MCF 10A (cell line): ENCODE measurements at places on chromosomes 7 and 10. TPM values are rescaled to one million over a fixed set of nuclear protein-coding genes. Genes with fewer than 3 reads are reported as not detected.

DNA sequence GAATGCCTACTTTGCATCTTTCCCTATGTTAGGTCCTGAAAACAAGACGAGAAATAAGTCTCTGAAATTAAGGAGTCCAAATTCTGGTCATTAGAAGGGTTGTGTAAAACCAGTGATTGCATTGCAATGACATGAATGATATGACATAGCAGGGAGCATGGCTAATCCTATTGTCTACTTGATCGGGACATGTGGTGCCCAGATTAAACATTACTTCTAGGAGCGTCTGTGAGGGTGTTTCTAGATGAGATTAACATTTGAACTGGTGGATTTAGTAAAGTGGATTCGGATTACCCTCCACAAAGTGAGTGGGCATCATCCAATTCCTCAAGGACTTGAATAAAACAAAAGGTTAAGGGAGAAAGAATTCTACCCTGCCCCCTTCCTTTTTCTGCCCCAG, 434.9 kb upstream of the KLF6 start:
- H3K27ac ChIP-seq = no peak overlapping the region
- H3K4me3 ChIP-seq = no peak overlapping the region
- H3K4me1 ChIP-seq = no peaks in the 10 kb centered on the region

ATP6V0A4 gene
- 0.40 and 0.64 TPM in 2 replicates for total RNA-seq

DNA sequence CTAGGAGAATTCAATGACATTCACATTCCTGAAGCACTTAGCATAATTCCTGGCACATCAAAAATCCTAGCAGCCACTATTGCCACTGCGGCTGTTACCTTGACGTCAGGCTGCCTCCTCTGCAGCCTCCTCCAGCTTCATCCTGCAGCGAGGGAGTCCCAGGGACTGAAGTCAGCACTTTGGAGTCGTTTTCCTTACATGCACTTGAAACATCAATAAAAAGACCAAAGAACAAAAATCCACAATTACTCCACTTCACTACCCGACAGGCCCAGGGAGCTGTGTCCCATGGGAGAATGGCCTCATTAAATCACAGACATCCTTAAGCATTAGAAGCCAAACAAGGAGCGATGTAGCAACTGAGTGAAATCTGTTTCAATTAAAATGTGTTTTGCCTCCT, 48.6 kb upstream of the NANOS1 start:
- no peak overlapping the region for H3K4me3 ChIP-seq
- no peaks in the 10 kb centered on the region for H3K4me1 ChIP-seq
- DNase-seq = no peak
- no peaks in the 10 kb centered on the region for H3K36me3 ChIP-seq
- no peaks in the 10 kb centered on the region for H3K27me3 ChIP-seq
- no peak overlapping the region for H3K27ac ChIP-seq

- no peaks in the 10 kb centered on the region for H3K36me3 ChIP-seq
- no peak overlapping the region for H3K27ac ChIP-seq
- DNase-seq = no peak
- H3K4me3 ChIP-seq = no peak overlapping the region
Measured at GRCh38 chr10:111379534-111380187, 302.8 kb downstream of the ADRA2A start.

ACTL6B gene
- not detected in 2 replicates for total RNA-seq

DNA sequence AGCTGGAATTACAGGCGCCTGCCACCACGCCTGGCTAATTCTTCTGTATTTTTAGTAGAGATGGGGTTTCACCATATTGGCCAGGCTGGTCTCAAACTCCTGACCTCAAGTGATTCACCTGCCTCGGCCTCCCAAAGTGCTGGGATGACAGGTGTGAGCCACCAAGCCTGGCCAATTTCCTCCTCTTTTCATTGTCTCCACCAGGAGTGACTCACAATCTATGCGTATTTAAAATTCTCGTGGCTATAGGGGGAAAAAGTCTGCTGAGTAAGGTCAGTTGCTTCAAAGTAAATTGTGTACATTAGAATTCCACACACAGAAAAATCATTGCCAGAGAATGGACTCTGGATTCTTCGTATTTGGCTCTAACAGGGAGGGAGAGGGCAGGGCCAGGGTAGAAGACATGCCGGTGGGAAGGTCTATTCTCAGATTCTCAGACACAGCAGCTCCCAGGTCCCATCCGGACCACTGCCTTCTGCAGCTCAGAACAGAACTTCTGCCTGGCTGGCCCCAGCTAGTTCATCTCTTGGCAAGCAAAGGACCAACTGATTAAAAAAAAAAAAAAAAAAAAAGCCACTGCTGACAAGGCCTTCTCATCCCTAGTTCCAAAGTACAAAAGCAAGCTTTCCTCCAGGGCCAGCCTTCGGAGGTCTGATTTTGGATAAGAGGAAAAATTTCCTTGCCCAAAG, 22.2 kb downstream of the PSPH start:
- H3K27me3 ChIP-seq = no peaks in the 10 kb centered on the region
- peaks cover 14% of the 10 kb centered on the region for H3K4me1 ChIP-seq
- H3K36me3 ChIP-seq = peaks cover 83% of the 10 kb centered on the region
- no peak overlapping the region for H3K27ac ChIP-seq
- no peak for DNase-seq
- H3K4me3 ChIP-seq = no peak overlapping the region

GRCh38 chr7:105256761-105257231, 131.9 kb downstream of the SRPK2 start:
- no peak for DNase-seq
- H3K4me3 ChIP-seq = no peak overlapping the region
- H3K4me1 ChIP-seq = peaks cover 24% of the 10 kb centered on the region

ITGA8 gene
- not detected in 2 replicates for total RNA-seq

- H3K4me1 ChIP-seq = peaks cover 5% of the 10 kb centered on the region
- DNase-seq = peak; percentile 60
- H3K4me3 ChIP-seq = no peak overlapping the region
- H3K36me3 ChIP-seq = no peaks in the 10 kb centered on the region
- H3K27ac ChIP-seq = peak overlapping the region; percentile 35
- no peaks in the 10 kb centered on the region for H3K27me3 ChIP-seq
Measured at GRCh38 chr7:144824360-144824759, 11.5 kb downstream of the TPK1 start.

DNA sequence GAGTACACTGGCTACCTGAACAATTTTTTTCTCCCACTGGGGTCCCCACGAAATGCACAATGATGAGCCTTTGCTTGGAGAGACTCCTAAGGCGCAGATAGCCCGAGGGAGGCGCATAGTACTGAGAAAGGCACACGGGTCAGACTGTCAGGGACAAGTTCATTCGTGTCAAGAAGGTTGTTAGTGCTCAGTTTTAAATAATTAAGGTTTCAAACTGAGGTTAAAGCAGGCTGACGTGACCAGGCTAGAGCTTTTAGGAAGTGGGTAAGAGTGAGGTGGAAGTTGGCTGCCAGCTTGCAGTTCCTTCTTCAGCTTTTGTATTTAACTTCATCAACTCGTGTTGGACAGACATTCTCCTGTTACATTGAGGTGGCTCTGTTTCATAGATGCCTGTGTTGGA, 31.6 kb downstream of the RBM33 start:
- no peaks in the 10 kb centered on the region for H3K27me3 ChIP-seq
- no peak for DNase-seq
- peaks cover 3% of the 10 kb centered on the region for H3K4me1 ChIP-seq
- H3K27ac ChIP-seq = no peak overlapping the region
- H3K4me3 ChIP-seq = no peak overlapping the region
- H3K36me3 ChIP-seq = peaks cover 56% of the 10 kb centered on the region

LIPM gene
- not detected in 2 replicates for total RNA-seq

GRID2IP gene
- total RNA-seq = not detected in 2 replicates

DNA sequence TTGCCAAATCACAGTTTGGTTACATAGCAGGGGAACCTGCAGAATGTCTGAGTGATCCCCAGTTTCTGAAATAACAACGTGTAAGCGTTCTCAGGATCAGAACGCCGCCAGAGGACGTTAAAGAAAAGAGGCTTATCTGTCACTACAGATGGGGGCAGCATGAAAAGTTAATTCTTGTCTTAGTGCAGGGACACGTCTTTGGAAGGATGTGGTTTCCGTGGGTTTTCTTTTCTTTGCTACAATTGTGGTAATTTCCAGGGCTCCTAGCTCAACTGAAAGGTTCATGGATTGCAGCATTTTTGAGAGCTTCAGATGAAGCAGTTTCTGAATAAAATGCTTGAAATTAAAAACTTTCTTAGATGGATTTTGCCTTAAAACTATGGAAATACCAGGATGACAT, 106.6 kb downstream of the PRKCQ start:
- no peak overlapping the region for H3K4me3 ChIP-seq
- H3K4me1 ChIP-seq = peaks cover 6% of the 10 kb centered on the region
- H3K27ac ChIP-seq = no peak overlapping the region
- H3K27me3 ChIP-seq = no peaks in the 10 kb centered on the region

GRCh38 chr10:17144757-17145156, 15.1 kb upstream of the CUBN start:
- peak; percentile 1 for DNase-seq
- no peaks in the 10 kb centered on the region for H3K36me3 ChIP-seq
- H3K27me3 ChIP-seq = no peaks in the 10 kb centered on the region
- no peak overlapping the region for H3K27ac ChIP-seq
- no peak overlapping the region for H3K4me3 ChIP-seq

ADRB1 gene
- total RNA-seq = 0.28 and 0.56 TPM in 2 replicates

- H3K36me3 ChIP-seq = no peaks in the 10 kb centered on the region
- H3K27ac ChIP-seq = no peak overlapping the region
- no peak overlapping the region for H3K4me3 ChIP-seq
- no peaks in the 10 kb centered on the region for H3K4me1 ChIP-seq
- DNase-seq = no peak
- no peaks in the 10 kb centered on the region for H3K27me3 ChIP-seq
Measured at GRCh38 chr10:102962951-102963755, 45.1 kb downstream of the CNNM2 start.

- no peak overlapping the region for H3K4me3 ChIP-seq
- H3K4me1 ChIP-seq = peaks cover 8% of the 10 kb centered on the region
- peak overlapping the region; percentile 16 for H3K27ac ChIP-seq
Measured at GRCh38 chr10:119131512-119132240, 27.8 kb downstream of the DENND10 start.

SLC18A3 gene
- total RNA-seq = not detected in 2 replicates

DNA sequence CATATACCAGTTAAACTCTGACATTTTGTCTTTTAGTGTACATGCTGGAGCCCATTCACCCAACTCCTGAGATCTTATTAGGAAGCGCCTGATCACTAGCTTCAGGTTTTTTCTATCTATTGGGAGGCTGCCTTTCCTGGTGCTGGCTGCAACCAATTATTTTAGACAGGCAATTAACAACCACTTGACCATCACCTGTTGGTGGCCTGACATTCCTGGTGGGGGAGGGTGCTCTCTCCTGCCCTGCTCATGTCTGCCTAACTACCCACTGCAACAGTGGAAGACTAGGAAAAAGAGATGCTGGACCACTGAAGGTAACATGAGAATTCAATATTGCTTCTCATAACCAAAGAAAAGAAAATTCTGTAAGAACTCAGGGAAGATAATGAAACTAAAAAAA, 190.3 kb upstream of the GRM3 start:
- H3K4me1 ChIP-seq = no peaks in the 10 kb centered on the region
- no peak overlapping the region for H3K27ac ChIP-seq
- H3K4me3 ChIP-seq = no peak overlapping the region
- peaks cover 52% of the 10 kb centered on the region for H3K27me3 ChIP-seq
- no peaks in the 10 kb centered on the region for H3K36me3 ChIP-seq
- no peak for DNase-seq

- H3K36me3 ChIP-seq = no peaks in the 10 kb centered on the region
- H3K4me1 ChIP-seq = peaks cover 15% of the 10 kb centered on the region
- no peak overlapping the region for H3K27ac ChIP-seq
- H3K27me3 ChIP-seq = no peaks in the 10 kb centered on the region
- DNase-seq = no peak
Measured at GRCh38 chr7:43151076-43151475, 38.6 kb downstream of the HECW1 start.

- no peaks in the 10 kb centered on the region for H3K27me3 ChIP-seq
- H3K36me3 ChIP-seq = no peaks in the 10 kb centered on the region
- peaks cover 6% of the 10 kb centered on the region for H3K4me1 ChIP-seq
- no peak for DNase-seq
- H3K27ac ChIP-seq = no peak overlapping the region
Measured at GRCh38 chr10:94240491-94240890, 122.2 kb downstream of the NOC3L start.

- H3K4me1 ChIP-seq = no peaks in the 10 kb centered on the region
- no peaks in the 10 kb centered on the region for H3K27me3 ChIP-seq
- DNase-seq = no peak
- H3K36me3 ChIP-seq = no peaks in the 10 kb centered on the region
Measured at GRCh38 chr10:75542906-75543305, 111.5 kb downstream of the LRMDA start.

MAD1L1 gene
- total RNA-seq = 25.2 and 32.0 TPM in 2 replicates
